ENCODE measurements at places on chromosomes 4 and X. TPM values are rescaled to one million over a fixed set of nuclear protein-coding genes. Genes with fewer than 3 reads are reported as not detected.

Gene GAGE2A
- not detected for total RNA-seq

Gene F11
- total RNA-seq = not detected

Gene RBM46
- not detected for total RNA-seq

Gene COL4A6
- total RNA-seq = not detected

Gene GLRA2
- not detected for total RNA-seq

Gene GPM6B
- not detected for total RNA-seq

Gene SPANXA1
- not detected for total RNA-seq

Gene RAB28
- 19.3 TPM for total RNA-seq

Gene HTRA3
- total RNA-seq = not detected

Gene DCAF8L2
- not detected for total RNA-seq

Gene PPM1K
- 39.9 TPM for total RNA-seq

Gene ZCCHC12
- total RNA-seq = 0.07 TPM

Gene FAM156A
- 26.2 TPM for total RNA-seq

DNA sequence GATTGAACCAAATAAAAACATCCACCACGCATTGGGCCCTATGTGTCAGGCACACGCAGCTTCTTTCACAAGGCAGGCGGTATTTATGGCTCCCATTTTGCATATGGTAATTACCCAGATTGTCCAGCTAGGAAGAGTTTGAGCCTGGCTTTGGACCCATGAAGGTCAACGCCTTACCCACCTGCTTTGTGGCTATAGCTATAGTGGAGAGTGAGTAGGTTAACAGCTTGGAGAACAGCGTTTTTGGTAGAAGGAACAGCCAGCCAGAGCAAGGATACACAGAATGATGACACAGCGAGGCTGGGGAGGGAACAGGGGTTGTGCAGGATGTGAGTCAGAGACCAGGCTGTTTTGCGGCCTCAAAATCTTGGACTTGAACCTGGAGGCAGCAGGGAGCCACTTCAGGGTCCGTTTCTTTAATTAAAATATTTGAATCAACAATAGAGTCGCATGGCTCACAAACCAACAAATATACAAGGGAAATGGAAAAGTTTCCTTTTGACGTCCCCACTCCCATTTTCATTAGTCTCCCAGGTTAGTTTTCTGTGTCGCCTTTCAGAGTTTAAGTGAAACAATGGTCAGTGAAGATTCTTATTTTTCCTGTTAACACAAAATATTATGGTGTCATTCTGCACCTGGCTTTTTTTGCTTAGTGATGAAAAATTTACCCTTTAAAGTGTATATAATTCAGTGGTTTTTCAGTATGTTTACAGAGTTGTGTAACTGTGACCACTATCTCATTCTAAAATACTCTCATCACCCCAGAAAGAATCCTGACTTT, 118.2 kb upstream of the STX18 start:
- no peak for DNase-seq
- no peaks in the 10 kb centered on the region for H3K36me3 ChIP-seq
- no peak overlapping the region for H3K27ac ChIP-seq
- H3K4me1 ChIP-seq = no peaks in the 10 kb centered on the region
- H3K4me3 ChIP-seq = no peak overlapping the region

DNA sequence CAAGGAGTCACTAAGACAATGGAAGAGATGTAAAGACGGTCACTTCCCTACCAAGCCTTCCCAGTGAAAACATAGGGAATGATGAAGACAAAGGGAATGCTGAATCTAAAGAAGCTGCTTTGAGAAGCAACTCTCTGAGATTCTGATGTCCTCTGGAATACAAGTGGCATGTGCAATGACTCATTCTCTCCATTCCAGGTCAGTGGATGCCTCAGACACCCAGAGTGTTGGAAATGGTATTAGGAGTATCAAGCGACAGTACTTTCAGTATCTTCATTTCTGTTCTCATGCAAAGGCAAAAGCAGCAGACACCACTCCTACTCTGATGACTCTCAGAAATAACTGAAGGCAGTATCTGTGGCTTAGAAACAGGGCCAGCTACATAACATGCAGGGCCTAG, 102.6 kb downstream of the FSTL5 start:
- no peak for DNase-seq
- no peak overlapping the region for H3K4me3 ChIP-seq
- H3K27me3 ChIP-seq = no peaks in the 10 kb centered on the region
- no peak overlapping the region for H3K27ac ChIP-seq

GRCh38 chr4:34953145-34953799, 1291.0 kb downstream of the ARAP2 start:
- no peaks in the 10 kb centered on the region for H3K4me1 ChIP-seq
- H3K27me3 ChIP-seq = no peaks in the 10 kb centered on the region

DNA sequence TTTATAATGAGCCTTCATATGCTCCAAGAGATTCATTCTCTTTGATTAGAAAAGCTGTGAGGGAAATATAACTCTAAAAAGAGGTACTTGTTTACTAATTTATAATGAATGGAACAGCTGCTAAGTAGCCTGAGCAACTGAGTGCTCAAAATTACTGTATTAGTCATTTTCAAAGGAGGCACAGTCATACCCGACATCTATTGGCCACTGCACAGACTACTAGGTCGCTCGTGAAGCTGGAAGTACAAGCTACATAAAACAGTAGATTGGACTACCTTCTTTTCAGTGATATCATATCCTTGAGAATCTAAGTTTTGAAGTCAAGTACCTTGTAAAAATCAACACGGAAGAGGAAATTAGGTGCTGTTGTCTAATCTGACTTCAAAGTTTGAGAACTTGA, 52.0 kb upstream of the GLRB start:
- H3K27me3 ChIP-seq = no peaks in the 10 kb centered on the region
- H3K4me1 ChIP-seq = no peaks in the 10 kb centered on the region
- H3K36me3 ChIP-seq = no peaks in the 10 kb centered on the region
- no peak overlapping the region for H3K27ac ChIP-seq
- H3K4me3 ChIP-seq = no peak overlapping the region
- no peak for DNase-seq

DNA sequence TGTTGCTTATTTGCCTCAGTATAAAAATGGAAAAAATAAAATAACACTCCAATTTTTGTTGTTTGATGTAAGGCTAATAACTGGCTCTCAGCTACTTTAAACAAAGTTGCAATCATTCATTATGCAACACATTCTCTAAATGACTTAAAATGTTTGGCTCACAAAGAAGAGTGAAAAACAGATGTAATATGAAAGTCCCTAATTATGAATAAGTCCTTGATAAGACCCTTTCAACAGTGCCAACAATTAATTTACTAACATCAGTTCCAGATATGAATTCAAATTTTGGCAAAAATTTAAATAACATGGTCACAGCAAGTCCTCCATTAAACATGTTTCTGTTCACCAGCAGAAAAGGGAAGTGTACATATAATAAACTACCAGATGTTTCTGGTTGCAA, 69.8 kb downstream of the PAPSS1 start:
- no peak overlapping the region for H3K4me3 ChIP-seq
- no peak overlapping the region for H3K27ac ChIP-seq
- H3K4me1 ChIP-seq = no peaks in the 10 kb centered on the region
- no peak for DNase-seq

DNA sequence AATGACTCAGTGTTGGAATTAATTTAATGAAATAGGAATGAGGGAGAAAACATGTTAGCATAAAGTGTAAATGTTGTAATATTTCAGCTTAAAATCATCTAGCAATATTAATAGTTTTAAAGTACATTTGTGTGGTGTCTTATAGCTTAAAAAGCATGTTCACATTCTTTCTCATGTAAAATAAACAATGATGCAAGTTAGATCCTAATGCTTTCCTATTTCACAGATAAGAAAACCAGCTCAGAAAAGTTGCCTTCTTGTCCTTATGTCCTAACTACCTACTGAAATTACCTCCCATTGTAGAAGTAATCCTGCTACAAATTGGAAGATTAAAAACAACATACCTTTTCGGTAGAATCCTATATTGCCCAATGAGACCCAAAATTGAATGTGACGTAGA, 40.9 kb upstream of the PRDM8 start:
- no peak for DNase-seq
- no peak overlapping the region for H3K4me3 ChIP-seq
- no peaks in the 10 kb centered on the region for H3K36me3 ChIP-seq
- H3K27me3 ChIP-seq = no peaks in the 10 kb centered on the region
- H3K27ac ChIP-seq = no peak overlapping the region
- peaks cover 19% of the 10 kb centered on the region for H3K4me1 ChIP-seq

DNA sequence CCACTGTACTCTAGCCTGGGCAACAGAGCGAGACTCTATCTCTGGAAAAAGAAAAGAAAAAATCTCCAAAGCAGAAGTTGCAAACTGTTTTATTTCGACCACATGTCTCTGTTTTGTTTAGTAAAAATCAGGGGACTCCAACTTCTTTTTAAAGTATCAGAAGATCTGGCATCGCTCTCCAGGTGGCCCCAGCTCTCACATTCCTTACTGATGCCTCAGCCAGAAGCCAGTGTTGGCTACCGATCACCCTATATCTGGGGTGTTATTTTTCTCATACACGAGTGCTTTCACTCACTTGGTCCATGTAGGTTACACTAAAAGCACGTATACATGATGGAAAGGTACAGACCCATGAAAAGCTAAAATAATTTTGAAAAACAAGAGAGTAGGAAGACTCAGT, 8.3 kb downstream of the MPP1 start:
- H3K27me3 ChIP-seq = no peaks in the 10 kb centered on the region
- DNase-seq = no peak
- H3K4me3 ChIP-seq = no peak overlapping the region
- peaks cover 55% of the 10 kb centered on the region for H3K4me1 ChIP-seq
- peak overlapping the region; percentile 62 for H3K27ac ChIP-seq

- H3K27ac ChIP-seq = no peak overlapping the region
- H3K36me3 ChIP-seq = no peaks in the 10 kb centered on the region
- no peak for DNase-seq
- H3K4me1 ChIP-seq = no peaks in the 10 kb centered on the region
- no peak overlapping the region for H3K4me3 ChIP-seq
- H3K27me3 ChIP-seq = no peaks in the 10 kb centered on the region
Measured at GRCh38 chrX:45485719-45486118, 285.0 kb upstream of the DIPK2B start.

DNA sequence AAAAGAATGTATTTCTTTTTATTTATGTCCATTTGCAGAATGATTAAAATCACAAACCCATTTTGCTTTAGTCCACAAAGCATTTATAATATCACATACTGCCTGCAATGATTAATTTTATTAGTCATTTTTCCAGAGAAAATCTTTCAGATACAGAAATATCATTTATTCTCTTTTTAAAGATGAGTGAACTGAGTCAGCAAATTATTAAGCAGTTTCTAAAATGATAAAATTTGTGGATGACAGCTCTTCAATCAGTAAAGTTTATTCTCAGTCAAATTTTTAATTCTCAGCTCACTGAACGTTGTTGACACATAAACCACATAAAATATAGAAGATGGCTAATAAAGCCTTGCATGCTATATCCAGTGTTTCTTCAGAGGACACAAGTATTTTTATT, 485.5 kb downstream of the PRR32 start:
- H3K27ac ChIP-seq = no peak overlapping the region
- H3K27me3 ChIP-seq = no peaks in the 10 kb centered on the region
- no peak overlapping the region for H3K4me3 ChIP-seq
- H3K36me3 ChIP-seq = no peaks in the 10 kb centered on the region

DNA sequence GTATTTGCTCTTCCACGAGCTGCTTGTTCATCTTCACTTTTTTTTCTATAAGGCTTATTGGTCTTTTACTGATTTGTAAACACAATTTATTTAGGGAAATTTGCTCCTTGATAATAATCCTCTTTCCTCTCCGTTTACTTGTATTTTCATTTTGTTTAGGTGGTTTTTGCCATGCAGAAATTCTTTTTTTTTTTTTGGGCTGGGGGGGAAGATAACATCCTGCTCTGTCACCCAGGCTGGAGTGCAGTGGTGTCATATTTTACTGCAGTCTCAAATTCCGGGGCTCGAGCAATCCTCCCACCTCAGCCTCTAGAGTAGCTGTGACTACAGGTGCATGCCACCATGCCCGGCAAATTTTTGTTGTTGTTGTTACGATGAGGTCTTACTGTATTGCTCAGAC, 31.6 kb upstream of the BRS3 start:
- H3K4me1 ChIP-seq = no peaks in the 10 kb centered on the region
- H3K27me3 ChIP-seq = no peaks in the 10 kb centered on the region
- H3K4me3 ChIP-seq = no peak overlapping the region
- no peak overlapping the region for H3K27ac ChIP-seq

GRCh38 chrX:41441934-41442823, 5.0 kb upstream of the NYX start:
- H3K27ac ChIP-seq = peak overlapping the region; percentile 89
- H3K4me3 ChIP-seq = peak overlapping the region; percentile 62
- H3K27me3 ChIP-seq = no peaks in the 10 kb centered on the region
- peak; percentile 87 for DNase-seq
- peaks cover 9% of the 10 kb centered on the region for H3K4me1 ChIP-seq

DNA sequence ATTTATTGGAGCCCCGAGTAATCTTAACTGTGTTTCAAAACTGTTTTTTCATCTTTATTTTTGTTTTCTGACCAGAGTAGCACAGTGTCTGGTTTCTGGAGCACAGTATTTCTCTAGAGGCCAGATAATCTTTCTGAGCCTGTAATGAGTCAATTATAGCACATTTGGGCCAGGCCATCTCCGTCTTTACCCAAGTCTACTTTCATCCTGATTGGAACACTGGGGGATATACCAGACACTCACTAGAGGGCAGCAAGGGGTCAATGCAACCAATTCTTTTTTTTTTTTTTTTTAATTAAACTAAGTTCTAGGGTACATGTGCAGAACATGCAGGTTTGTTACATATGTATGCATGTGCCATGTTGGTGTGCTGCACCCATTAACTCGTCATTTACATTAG, 282.0 kb downstream of the ARHGAP24 start:
- H3K4me1 ChIP-seq = no peaks in the 10 kb centered on the region
- no peaks in the 10 kb centered on the region for H3K27me3 ChIP-seq
- H3K36me3 ChIP-seq = no peaks in the 10 kb centered on the region
- H3K27ac ChIP-seq = no peak overlapping the region

DNA sequence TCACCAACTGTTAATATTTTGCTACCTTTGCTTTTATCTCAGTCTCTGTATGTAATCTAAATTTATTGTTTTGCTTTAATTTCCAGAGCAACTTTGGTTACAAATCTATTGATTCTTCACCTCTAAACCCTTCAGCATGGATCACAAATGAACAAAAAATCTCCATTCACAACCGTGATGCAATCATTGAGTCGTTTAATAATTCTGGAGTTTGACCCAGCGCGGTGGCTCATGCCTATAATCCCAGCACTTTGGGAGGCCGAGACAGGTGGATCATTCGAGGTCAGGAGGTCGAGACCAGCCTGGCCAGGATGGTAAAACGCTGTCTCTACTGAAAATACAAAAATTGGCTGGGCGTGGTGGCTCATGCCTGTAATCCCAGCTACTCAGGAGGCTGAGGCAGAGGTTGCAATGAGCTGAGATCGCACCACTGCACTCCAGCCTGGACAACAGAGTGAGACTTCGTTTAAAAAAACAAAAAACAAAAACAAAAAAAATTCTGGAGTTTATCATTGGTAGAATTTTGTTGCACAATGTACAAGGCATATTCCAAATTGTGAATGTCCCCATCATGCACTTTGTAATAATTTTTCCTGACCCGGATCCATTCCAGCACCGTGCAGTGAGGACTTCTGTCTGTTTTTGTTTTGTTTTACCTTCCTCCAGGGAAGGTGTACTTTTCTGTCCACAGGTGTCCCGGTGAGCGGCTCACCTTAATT, 2.3 kb upstream of the IDUA start:
- peaks cover 17% of the 10 kb centered on the region for H3K4me1 ChIP-seq
- H3K27ac ChIP-seq = no peak overlapping the region
- peak overlapping the region; percentile 37 for H3K4me3 ChIP-seq
- DNase-seq = no peak

- no peaks in the 10 kb centered on the region for H3K27me3 ChIP-seq
- peaks cover 10% of the 10 kb centered on the region for H3K36me3 ChIP-seq
- peak overlapping the region; percentile 95 for H3K27ac ChIP-seq
Measured at GRCh38 chr4:40308528-40309122, 26.5 kb upstream of the CHRNA9 start.

All from activated T-helper 2 cell treated with anti-CD3 and anti-CD28 coated beads, Interferon-gamma antibody, Interleukin-2, Interleukin-4, amounts not matched to agents 10 μg/mL and 5 μg/mL and 100 μg/mL, durations not matched to agents 14 hours and 24 hours and 36 hours (primary cell).